ENCODE measurements at places on chromosomes 5 and 9. TPM values are rescaled to one million over a fixed set of nuclear protein-coding genes. Genes with fewer than 3 reads are reported as not detected.

Gene ORM1
- total RNA-seq: 0.24 TPM

Gene SLCO6A1
- not detected for total RNA-seq

Gene RAB3C
- not detected for total RNA-seq

Gene SPATA9
- not detected for total RNA-seq

Gene CAMK2A
- total RNA-seq: 0.80 TPM

Gene PRLR
- 0.16 TPM for total RNA-seq

Gene LCN9
- total RNA-seq: not detected

Gene RASGRF2
- total RNA-seq: 7.5 TPM

Gene FGF1
- total RNA-seq: not detected

Gene FSD1L
- total RNA-seq: 1.3 TPM

Gene GRXCR2
- not detected for total RNA-seq

Gene DOK3
- total RNA-seq: 1.5 TPM

Gene KIF20A
- total RNA-seq: 44.1 TPM

Gene SMAD5
- total RNA-seq: 37.2 TPM

Gene SLC6A7
- not detected for total RNA-seq

Gene AQP7
- total RNA-seq: not detected

Data from epithelial cell of alveolus of lung (primary cell).